ENCODE measurements at places on chromosomes 2 and 18.

GRCh38 chr18:58438161-58438957 lies 190.5 kb downstream of the ALPK2 start:
- no peak for DNase-seq

- no peak for DNase-seq
Observed at GRCh38 chr2:33848486-33848885, 249.4 kb upstream of the FAM98A start.

DNA sequence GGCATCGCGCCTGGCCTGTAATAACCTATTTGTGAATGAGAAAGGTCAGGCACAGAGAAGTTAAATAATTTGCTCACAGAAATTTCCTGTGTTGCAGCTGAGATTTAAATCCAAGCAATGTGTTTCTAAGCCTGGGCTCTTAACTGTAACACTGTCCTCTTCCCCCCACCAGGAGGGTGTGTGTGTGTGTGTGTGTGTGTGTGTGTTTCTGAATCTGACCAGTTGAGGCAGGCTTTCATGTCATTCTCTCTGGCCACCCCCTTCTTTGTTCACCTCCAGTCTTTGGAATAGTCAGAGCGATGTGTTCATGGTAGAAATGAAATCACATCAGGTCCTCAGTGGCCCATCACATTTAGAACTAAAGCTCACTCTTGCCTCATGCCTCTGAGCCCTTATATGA lies 81.2 kb downstream of the NEDD4L start:
- DNase-seq, result no peak

DNA sequence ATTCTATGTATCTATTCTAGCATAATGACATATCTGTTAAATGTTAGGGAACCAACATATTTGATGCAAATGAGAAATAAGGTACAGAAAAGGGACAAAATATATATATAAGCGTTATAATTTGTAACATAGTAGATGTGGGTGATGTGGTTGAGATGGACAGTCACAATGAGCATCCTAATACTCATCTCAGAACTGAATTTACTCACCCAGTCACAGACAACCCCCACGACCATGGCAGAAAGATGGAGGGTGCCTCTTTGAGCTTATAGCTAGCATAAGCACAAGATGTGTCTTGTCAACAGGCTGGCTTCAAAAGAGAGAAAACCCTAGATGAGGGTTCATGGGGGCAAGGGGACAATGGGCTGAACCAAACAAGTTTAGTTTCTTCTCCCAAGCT lies 9.1 kb upstream of the DSG3 start:
- no peak for DNase-seq

- no peak for DNase-seq
Observed at GRCh38 chr2:7096726-7097352, 179.6 kb downstream of the RNF144A start.

DNA sequence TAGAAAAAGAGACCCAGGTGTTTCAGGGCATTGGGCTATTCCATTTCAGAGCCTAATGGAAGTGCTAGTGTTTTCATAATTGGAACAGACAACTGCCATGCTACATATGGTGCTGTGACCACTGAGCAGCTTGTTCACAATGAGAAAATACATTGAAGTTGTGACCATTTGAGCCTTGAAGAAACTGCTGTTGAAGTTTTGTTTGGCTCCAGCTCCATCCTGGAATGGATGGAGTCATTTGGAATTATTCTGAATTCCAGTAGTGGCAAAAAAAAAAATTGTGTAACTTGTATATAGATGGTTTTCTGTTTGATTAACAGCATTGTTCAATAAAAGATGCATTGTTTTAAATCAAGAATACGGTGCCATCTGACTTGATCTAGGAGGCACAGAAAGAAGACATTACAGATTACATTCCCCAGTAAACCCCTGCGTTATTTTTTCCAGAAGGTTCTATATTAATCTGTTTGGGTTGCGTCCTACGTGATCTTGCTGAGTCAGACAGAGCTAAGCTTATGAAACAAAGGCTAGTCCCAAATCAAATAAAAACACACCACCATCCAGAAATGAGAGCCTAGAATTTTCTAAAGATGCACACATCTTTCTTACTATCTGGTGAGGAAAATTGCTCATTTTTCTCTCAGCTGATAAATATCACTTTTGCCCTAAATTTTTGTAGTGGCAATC lies 19.2 kb downstream of the FMNL2 start:
- no peak for DNase-seq

DNA sequence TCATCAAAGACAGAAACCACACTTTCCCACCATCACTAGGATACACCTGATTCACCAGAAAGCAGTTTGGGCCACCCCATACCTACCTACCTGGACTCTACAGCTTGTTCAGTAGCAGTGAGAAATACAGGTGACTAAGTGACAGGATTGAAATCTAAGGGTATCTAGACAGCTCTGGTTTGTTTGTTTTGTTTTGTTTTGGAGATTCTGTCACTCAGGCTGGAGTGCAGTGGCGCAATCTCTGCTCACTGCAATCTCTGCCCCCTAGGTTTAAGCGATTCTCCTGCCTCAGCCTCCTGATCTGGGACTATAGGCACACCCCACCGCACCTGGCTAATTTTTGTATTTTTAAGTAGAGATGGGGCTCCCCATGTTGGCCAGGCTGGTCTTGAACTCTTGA lies 3.1 kb downstream of the TTC21B start:
- no peak for DNase-seq

DNA sequence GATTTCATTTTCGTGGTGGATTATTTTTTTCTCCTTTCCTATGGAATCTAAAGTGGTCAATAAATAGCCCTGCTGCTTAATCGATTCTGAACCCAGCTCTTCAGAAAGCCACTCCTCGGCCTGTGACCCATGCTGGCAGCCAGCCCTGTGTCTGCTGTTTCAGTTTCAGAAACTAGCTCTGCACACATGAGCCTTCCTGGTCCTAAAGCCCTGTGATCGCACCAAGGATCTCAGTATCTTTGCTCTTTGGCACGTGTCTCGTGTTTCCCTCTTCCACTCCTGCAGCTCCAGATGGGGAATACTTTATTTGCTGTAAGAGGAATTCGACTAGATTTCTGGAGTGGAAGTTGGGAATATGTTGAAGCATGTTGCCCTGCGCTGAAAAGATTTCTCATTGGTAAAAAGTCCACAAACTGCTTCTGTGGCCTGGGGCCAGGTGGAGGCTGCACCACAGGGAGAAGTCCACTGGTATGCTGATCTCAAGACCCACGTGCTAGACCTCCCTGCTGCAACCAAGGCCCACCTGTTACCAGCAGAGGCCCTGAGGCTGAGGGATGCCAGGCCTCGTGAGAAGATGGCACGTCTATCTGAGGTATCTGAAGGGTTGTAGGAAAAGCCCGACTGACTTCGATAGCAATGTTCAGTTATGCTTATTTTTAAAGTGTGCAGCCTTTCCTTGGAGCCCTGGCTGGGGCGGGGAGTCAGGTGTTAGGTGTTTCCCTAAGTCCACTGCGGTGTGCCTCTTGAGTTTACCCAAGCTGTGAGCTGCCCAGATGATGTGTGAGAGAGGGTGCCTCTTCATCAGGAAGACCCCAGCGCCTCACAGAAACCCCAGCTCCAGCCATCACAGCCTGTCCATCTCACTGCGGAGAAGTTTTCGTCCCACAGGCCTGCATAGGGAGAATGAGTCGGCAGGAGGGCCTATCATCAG lies 33.6 kb upstream of the CELF4 start:
- no peak for DNase-seq

Measured in NCI-H2081 treated with DMSO at 0.1 percent for 48 hours (cell line).